ENCODE measurements at places on chromosomes 12 and 14.

GRCh38 chr12:117551665-117552064, 190.2 kb upstream of the NOS1 start:
- no peak for DNase-seq
- no peaks in the 10 kb centered on the region for H3K27me3 ChIP-seq
- H3K4me3 ChIP-seq: no peak overlapping the region
- H3K4me1 ChIP-seq: no peaks in the 10 kb centered on the region

- H3K36me3 ChIP-seq: no peaks in the 10 kb centered on the region
- peaks cover 5% of the 10 kb centered on the region for H3K4me1 ChIP-seq
These were observed 101.5 kb downstream of the BMP4 start for GRCh38 chr14:53855127-53855526.

DNA sequence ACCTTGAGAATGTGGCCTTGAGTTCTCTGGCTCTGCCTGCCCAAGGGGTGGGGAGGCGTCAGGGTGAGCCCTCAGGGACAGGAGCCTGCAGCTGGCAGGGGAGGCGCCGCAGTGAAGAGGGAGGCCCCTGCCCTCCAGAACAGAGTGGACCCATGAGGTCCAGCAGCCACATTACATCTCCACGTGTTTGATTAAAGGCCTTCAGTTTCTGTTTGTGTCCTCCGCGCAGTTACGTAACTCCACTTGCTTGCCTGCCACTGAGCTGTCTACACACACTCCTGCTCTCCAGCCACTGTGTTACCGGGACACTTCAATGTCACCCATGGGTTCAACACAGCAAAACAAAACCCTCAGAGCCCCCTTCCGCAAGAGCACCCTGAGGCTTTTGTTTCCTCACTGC, 70.4 kb downstream of the CHGA start:
- H3K27ac ChIP-seq: no peak overlapping the region
- H3K27me3 ChIP-seq: no peaks in the 10 kb centered on the region
- no peaks in the 10 kb centered on the region for H3K4me1 ChIP-seq
- no peaks in the 10 kb centered on the region for H3K36me3 ChIP-seq

GRCh38 chr14:77955816-77956484, 156.0 kb downstream of the ADCK1 start:
- H3K4me1 ChIP-seq: no peaks in the 10 kb centered on the region
- H3K27me3 ChIP-seq: no peaks in the 10 kb centered on the region
